ENCODE measurements at places on chromosomes 1 and 21. TPM values are rescaled to one million over a fixed set of nuclear protein-coding genes. Genes with fewer than 3 reads are reported as not detected.

- no peak for DNase-seq
Observed at GRCh38 chr1:58735586-58735985, 35.7 kb upstream of the MYSM1 start.

- DNase-seq, result no peak
Observed at GRCh38 chr21:45972716-45973474, 8.7 kb upstream of the COL6A1 start.

DNA sequence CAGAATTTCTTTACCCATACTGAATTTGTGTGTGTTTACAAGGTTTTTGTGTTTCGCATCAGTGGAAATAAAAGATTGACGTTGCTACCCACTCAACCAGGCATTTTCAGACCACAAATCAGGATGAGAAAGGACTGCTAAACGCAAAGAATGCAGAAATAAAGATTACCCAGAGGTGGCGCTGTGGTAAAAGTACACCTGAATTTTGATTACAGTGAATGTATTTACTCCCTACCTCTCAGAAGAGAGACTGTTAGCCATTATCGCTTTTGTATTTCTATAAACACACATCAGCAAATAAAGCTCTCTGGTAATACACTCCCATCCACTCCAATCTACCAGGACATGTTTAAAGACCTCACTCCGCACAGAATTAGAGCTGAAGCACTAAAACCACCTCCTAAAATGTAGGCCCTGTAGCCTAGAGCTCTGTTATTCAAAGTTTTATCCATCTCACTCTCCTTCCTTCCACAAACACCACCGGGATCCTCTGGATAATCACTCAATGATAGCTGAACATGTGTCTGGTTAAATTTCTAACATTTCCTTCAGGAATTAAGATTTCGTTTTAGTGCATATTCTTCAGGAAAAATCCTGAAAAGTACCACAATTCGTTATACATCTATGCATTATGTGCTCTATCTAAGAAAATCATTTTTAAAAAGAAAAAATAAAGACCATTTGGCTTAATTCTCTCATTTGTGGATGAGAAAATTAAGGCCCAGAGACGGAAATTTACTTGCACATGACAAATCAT is 2.5 kb upstream of the LMO4 start:
- no peak for DNase-seq

- no peak for DNase-seq
Observed at GRCh38 chr1:115670476-115671175, 28.9 kb downstream of the VANGL1 start.

GRCh38 chr1:31669786-31670592 is 25.3 kb upstream of the PEF1 start:
- DNase-seq, result no peak

GRCh38 chr1:101567582-101568189 is 330.9 kb downstream of the S1PR1 start:
- DNase-seq, result no peak

GRCh38 chr1:3443807-3444206 is 10.7 kb upstream of the ARHGEF16 start:
- no peak for DNase-seq

PLA2G2F gene
- total RNA-seq, result not detected

SLC16A4 gene
- 8.2 TPM for total RNA-seq

All from esophagus muscularis mucosa (tissue), 4 donors.